HT1080 (cell line): ENCODE measurements at places on chromosomes 13 and 19. TPM values are rescaled to one million over a fixed set of nuclear protein-coding genes. Genes with fewer than 3 reads are reported as not detected.
A peak's percentile ranks its signal among the peaks of the same experiment; 100 is the strongest.

- peak; percentile 27 for DNase-seq
Observed at GRCh38 chr13:25652764-25653163, 281.0 kb downstream of the ATP8A2 start.

The ZNF699 gene
- total RNA-seq: 1.1 and 2.2 TPM in 2 replicates

DNA sequence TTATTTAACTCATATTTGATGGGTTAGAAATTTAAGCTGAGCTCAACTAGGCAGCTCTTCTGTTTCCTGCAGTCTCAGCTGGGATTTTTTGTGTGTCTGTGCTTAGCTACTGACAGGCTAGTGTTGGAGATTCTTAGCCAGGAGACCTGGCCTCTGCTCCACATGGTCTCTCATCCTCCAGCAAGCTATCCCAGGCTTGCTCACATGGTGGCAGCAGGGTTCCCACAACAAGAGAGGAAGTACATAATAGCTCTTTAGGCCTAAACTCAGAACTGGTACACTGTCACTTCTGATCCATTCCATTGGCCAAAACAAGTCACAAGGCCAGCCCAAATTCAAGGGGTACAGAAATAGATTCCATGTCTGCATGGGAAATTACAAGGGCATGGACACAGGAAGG, 406.2 kb downstream of the SUCLA2 start:
- peak; percentile 47 for DNase-seq

The MAST1 gene
- total RNA-seq: 1.9 and 3.2 TPM in 2 replicates

The ANKRD24 gene
- 0.20 and 0.42 TPM in 2 replicates for total RNA-seq

- DNase-seq: no peak
Observed at GRCh38 chr13:23560571-23561089, 9.6 kb upstream of the TNFRSF19 start.

The WDR62 gene
- total RNA-seq: 17.4 and 20.2 TPM in 2 replicates

DNA sequence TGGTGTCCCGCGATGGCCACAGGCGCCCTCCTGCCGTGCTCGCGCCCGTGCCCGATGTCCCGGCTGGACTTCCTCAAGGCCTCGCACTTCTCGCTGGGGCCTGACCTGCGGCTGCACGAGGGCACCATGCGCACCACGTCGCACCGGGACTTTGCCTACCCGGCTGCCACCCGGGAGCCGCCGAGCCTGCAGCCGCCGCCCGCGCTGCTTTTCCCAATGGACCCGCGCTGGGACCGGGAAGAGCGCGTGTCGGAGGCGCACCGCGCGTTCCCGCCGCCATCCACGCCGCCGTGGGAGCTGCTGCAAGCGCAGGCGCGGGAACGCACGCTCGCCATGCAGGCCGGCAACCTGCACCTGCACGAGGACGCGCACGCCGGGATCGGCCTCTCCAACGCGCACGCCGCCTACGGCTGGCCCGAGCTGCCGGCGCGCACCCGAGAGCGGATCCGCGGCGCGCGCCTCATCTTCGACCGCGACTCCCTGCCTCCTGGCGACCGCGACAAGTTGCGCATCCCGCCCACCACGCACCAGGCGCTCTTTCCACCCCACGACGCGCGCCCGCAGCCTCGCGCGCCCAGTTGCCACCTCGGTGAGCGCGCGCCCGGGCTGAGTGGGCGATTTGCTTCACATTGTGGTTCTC, 12.1 kb upstream of the PEX11G start:
- DNase-seq: no peak

The PINLYP gene
- 0.58 TPM in 1 of 2 replicates, not detected in the other for total RNA-seq

GRCh38 chr19:29945017-29945416, 3.0 kb downstream of the URI1 start:
- no peak for DNase-seq

The SBK2 gene
- total RNA-seq: not detected in 2 replicates

- no peak for DNase-seq
Observed at GRCh38 chr13:23159205-23159759, 21.5 kb upstream of the SGCG start.

GRCh38 chr19:55325172-55325571, at the start of gene TMEM150B:
TMEM150B (minus strand) TSS chr19:55325341; CDS start chr19:55321036, 4,305 bp downstream.
- no peak for DNase-seq

The NAPSA gene
- total RNA-seq: not detected in 2 replicates

DNA sequence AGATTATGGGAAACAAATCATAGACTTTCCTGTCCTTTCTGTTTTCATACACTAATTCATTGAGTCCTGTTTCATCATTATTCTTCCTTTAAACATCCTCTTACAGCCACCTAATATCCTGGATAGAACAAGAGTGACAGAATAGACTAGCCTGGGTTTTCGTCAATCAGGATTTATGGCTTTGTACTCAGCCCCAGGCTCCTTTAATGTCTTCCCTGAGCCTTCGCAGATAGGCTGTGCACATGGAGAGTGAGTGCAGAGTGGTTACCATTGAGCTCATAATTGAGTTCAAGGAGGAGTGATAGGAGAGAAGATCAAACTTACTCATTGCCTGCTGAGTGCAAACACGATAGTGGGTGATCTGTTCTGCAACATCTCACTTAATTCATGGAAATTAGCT, 304.9 kb downstream of the TDRD3 start:
- DNase-seq: no peak

The ZNF763 gene
- total RNA-seq: not detected in 2 replicates

DNA sequence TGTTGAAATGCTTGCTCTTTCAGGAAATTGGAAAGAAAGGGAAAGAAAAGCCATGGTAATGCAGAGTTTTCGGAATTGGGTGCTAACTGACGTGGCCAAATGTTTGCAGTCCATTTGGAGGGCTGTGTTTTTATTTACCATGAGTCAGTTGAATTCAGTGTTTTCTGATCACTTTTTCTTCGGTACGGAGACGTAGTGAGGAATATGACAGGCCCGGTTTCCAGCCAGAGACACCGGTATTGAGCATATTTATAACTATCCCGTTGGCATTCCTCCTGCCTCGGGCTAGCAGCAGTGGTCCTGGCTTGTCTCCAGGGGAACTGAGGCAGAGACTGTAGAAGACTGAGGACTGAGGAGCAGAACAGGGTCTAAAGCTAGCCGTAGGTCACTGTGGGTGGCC, 1.0 kb downstream of the CDC16 start:
- no peak for DNase-seq

DNA sequence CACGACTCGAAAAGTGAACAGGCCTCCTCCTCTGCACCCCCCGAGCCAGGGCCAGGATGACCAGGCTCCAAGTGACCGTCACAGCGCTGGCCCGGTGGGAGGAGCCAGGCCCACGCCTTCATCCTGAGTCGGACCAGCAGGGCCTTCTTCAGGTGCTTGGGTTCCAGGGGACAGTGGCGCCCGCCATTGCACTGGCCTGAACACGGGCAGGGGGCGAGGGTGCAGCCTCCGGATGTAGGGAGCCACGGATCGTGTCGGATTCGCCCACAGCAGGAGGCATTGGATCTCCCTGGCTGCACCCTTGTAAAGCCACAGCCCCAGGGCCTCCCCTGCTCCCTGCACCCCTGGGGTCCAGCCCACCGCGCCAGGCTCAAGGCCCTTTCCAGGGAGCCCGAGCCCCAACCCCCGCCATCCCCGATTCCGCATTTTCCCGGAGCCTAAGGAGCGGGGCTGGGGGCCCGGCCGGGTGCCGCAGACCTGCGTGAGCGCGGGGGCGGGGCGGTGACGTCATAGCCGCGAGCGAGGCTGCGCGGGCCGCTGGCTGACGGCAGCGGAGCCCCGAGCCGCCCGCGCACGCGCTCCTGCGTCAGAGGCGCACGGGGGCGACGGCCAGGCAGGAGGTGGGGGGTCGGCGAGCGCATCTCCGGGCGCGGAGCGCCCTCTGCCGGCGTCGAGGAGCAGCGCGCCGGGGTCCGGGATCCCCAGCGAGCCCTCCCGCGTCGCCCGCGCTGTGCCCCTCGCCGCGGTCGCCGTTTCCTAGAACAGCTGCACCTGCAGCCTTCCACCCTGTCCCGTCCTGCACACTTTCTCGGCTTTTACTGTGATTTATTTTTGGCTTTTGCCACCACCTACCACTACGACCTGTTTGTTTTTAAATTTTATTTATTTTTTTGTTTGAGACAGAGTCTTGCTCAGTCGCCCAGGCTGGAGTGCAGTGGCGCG, 1.5 kb upstream of the ATP5F1D start:
- DNase-seq: peak; percentile 80

The SIGLEC10 gene
- total RNA-seq: not detected in 2 replicates

DNA sequence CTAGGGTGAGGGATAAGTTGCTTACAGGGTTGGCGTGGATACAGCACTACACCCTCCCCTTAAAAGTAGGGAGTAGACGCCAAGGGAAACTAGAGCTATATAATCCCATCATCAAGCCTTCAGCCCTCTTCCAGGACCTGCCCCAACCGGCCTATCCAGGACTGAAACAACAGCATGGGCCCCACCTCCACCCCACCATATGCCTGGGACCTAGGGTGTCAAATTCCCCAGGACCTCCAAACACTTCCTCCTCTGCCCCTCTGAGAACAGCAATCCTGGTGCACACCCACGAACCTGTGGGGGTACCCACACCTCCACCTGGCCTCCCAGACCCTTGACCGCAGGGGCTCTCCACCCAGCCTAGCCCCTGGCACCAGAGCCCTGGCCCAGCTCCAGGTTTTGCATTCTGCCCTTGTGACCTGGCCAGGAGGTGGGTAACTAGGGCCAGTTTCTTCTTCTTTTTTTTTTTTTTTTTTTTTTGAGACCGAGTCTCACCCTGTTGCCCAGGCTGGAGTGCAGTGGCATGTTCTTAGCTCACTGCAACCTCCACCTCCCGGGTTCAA, 1.4 kb upstream of the CYP2F1 start:
- DNase-seq: no peak

- no peak for DNase-seq
Observed at GRCh38 chr13:111511805-111512504, 191.5 kb downstream of the TEX29 start.

The TEKTIP1 gene
- total RNA-seq: 0.60 TPM in 1 of 2 replicates, not detected in the other

- no peak for DNase-seq
Observed at GRCh38 chr13:74646091-74646490, 511.9 kb upstream of the KLF12 start.

DNA sequence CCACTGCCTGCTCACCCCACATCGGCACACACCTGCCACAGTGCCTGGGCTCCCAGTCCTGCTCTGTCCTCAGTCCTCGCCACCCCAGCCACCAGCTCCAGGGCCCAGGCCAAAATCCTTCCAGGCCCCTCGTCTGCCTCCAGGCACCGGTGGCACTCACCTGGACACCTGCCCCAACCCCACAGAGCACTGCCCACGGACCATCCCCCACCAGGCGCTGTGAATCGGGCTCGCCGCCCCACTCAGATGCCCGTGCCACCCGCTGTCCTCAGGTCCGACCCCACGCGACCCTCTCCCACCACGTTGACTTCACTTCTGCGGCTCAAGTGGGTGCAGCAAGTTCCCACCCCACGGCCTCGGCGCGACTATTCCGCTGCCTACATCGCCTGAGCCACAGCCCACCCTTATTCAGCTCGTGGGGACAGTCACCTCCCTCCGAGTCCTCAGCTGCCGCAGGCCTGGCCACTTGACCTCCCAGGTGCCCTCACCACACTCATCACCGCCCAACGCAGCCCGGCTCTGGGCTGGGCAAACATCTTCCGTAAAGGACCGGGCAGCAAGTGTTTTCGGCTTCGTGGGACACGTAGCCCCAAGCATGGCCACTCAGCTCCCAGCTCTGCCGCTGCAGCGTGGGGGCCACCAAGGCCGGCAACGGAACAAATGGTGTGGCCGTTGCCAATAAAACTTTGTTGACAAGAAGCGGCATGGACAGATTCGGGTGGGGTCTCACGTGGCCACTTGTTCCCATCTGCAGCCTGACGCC, 5.7 kb downstream of the PIP5K1C start:
- DNase-seq: no peak

DNA sequence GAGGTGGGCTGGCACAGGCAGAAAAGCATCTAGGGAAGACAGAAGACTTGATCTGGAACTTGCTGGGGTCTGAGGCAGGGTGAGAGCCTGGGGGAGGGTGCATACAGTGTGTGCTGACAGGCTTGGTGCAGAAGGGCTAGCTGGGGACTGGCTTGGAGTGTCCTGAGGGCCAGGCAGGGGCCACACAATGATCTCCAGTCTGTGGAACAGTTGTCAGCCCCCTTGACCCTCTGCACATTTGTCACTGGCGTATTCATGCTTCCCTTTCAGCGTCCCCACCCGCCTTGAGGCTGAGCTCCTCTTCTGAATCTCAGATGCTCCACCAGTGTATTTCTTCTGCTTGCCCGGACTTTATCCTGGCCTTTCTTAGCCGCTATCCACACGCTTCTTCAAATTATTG, 2.8 kb upstream of the MICU2 start:
- no peak for DNase-seq

- DNase-seq: no peak
Observed at GRCh38 chr19:11649941-11650340, 52.7 kb downstream of the ZNF627 start.
